ENCODE measurements at places on chromosomes 4 and X.
A peak's percentile ranks its signal among the peaks of the same experiment; 100 is the strongest.

GRCh38 chrX:24672701-24673190 is 21.0 kb upstream of the POLA1 start:
- no peak overlapping the region for H3K27ac ChIP-seq
- H3K4me1 ChIP-seq = no peaks in the 10 kb centered on the region
- H3K27me3 ChIP-seq = no peaks in the 10 kb centered on the region
- H3K36me3 ChIP-seq = no peaks in the 10 kb centered on the region
- H3K4me3 ChIP-seq = no peak overlapping the region

- H3K27ac ChIP-seq = no peak overlapping the region
- no peaks in the 10 kb centered on the region for H3K36me3 ChIP-seq
- H3K4me3 ChIP-seq = no peak overlapping the region
- H3K27me3 ChIP-seq = no peaks in the 10 kb centered on the region
These were observed 285.1 kb downstream of the FRMPD4 start for GRCh38 chrX:12423346-12423745.

DNA sequence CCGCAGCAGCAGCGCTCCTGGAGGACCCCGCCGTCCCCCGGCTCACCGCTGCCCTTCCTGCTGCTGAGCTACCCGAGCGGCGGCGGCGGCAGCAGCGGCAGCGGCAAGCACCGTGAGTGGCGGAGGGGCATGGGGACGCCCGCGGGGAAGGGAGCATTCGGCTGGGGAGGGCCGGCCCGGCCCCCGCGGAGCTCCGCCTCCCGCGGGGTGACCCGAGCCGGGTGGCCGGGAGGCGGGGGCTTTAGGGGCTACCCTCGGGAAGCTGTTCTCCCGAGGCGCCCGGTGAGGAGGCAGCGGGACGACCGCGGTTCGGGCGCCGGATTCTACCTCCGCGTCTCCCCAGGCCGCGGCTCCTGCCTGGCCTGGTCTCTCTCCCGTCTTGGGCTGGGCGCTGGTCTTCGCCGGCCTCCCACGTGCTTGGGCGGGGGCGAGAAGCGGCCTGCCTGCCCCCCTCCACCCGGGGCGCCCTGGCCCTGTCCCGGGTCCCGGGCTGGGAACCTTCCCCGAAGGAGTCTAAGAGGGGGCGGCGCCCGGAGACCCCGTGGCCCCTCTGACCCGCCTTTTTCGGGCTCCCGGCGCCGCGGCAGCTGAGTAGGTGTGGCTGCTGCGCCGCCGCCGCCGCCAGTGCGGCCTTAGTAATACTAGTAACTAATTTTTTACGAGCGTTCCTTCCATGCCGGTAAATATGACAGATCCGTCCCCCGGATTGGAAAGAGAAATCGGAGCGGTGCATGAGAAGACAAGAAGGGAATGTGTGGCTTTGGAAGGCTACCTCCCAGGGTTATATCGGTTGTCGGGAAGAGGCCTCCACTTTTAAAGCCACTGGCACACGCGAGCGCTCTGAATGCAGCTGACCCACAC is 16.4 kb upstream of the RUFY3 start:
- peak overlapping the region; percentile 97 for H3K27ac ChIP-seq
- H3K4me3 ChIP-seq = peak overlapping the region; percentile 81
- H3K36me3 ChIP-seq = no peaks in the 10 kb centered on the region
- H3K27me3 ChIP-seq = no peaks in the 10 kb centered on the region
- H3K4me1 ChIP-seq = peaks cover 16% of the 10 kb centered on the region
- no peak for DNase-seq

DNA sequence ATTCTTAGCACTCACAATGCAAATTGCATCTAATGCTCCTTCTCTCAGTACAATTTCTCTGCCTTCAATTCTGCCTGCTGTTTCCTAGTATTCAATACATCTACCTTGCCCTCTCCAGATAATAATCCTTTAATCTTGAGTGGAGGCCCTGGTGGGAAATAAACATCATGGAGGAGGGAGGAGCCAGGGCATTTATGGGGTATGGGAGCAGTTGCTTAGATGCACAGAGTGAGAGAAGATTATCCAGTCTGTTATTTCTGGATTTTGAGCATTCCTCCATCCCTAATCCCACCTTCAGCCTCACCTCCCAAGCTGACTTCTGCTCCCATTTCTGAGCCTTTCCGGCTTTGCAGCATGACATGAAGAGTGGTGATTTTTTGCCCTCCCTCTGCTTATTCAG is 127.9 kb upstream of the PPP3CA start:
- no peaks in the 10 kb centered on the region for H3K27me3 ChIP-seq
- H3K4me1 ChIP-seq = no peaks in the 10 kb centered on the region
- no peak overlapping the region for H3K4me3 ChIP-seq
- H3K27ac ChIP-seq = no peak overlapping the region
- H3K36me3 ChIP-seq = no peaks in the 10 kb centered on the region

DNA sequence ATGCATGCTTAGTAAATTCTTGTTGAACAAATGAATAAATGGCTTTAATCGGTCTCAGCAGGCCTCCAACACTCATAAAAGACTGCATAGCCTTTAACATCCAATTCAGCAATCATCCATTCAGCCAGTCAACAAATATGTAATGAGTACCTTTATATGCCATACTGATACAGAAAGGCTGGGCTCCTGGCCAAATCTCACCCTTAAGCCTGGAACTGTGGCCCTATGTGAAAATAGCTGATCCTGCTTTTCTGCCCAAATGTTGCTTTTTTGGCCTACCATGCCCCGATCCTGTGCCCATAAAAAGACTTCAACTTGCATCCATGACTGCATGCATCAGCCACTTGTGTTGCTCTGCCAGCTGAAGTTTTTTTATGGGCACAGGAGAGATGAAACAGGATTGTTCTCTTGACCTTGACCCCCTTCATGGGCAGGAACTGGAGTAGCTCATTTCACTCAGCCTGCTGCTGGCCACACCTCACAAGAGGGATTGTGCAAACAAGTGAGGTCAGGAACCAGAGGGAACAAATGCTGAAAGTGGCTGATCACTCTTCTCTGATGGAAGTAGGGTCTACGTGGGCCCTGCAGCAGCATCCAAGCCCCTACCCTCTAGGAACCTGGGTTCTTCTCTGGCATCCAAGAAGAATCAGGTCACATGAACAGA is 75.6 kb downstream of the NPY1R start:
- no peaks in the 10 kb centered on the region for H3K36me3 ChIP-seq
- H3K4me1 ChIP-seq = no peaks in the 10 kb centered on the region
- H3K4me3 ChIP-seq = no peak overlapping the region
- no peak for DNase-seq

Measured in esophagus squamous epithelium (tissue), 5 donors.